ENCODE measurements at places on chromosomes 2 and 18.

DNA sequence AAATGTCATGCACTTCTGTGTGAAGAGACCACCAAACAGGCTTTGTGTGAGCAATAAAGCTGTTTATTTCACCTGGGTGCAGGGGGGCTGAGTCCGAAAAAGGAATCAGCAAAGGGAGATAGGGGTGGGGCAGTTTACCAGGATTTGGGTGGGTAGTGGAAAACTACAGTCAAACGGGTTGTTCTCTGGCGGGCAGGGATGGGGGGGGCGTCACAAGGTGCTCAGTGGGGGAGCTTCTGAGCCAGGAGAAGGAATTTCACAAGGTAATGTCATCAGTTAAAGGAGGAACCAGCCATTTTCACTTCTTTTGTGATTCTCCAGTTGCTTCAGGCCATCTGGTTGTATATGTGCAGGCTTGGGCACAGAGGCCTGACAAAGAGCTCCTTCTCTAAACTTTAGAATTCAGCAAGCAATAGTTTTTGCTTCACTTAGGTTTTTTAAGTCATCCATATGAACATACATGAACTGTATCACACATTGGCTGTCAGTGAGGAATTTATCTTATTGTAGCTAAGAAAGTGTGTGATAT lies 17.5 kb upstream of the ALPK2 start:
- DNase-seq, result no peak

- no peak for DNase-seq
Measured at GRCh38 chr2:177460973-177461585, 68.5 kb downstream of the AGPS start.

DNA sequence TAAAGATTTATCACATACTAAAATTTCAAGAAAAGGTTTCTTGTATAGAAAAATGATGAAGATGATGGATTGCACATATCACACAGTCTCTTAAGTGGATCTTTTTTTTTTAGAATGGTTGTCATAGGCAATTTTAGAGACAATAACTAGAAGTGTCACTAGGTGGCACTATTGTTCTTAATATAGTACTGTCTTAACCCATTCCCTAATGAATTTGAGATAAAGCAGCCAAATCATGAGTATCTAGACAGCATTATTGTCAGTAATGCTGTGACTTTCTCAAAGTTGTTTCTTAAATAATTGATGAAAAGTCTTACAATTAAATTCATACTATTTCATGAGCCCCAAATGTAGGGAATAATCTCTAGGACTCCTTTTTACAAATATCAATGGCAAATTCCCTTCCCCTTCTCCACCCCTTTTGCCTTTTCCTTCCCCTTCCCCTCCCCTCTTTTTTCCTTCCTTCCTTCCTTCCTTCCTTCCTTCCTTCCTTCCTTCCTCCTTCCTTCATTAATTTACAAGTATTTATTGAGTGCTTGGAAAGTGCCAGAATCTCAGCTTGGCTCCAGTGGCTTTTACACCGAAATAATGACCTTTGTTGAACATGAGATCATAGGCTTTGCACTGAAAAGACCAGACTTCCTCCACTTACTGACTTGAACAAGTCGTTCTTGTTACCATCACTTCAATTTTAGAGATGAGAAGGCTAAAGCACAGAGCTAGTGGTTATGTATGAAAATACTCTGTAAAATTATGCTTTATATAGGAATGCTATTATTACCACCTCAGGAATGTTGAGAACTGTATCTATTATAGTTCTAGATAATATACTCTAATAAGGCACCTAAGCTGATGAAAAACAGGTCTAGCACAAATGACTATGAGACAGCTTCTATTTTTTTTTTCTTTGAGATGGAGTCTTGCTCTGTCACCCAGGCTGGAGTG lies 19.8 kb downstream of the MYL12B start:
- peak; percentile 79 for DNase-seq

GRCh38 chr18:45441110-45441847 lies 174.0 kb upstream of the SLC14A2 start:
- DNase-seq, result peak; percentile 27

GRCh38 chr2:88660622-88661021 lies 30.9 kb upstream of the RPIA start:
- no peak for DNase-seq

DNA sequence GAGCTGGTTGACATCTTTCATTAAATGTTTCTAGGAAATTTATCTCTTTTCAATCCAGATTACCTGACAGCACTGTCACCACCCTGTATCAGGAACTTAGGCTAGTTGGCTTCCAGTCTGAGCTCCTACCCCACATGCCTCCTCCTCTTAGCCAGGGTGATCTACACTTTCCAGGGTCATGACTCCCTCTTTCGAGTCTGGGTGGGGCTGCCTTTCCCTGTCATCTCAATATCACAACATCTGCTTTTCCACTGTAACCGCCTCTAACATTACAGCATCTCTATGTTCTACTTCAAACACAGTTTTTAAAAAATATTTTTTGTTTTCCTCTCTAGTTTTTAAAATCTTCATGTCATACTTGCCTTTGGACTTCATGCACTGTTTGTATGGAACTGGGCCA lies 129.2 kb downstream of the RBMS1 start:
- DNase-seq, result no peak

- DNase-seq, result no peak
Measured at GRCh38 chr2:239158641-239159475, 242.0 kb downstream of the HDAC4 start.

- DNase-seq, result no peak
Measured at GRCh38 chr2:12552092-12552491, 164.6 kb upstream of the TRIB2 start.

DNA sequence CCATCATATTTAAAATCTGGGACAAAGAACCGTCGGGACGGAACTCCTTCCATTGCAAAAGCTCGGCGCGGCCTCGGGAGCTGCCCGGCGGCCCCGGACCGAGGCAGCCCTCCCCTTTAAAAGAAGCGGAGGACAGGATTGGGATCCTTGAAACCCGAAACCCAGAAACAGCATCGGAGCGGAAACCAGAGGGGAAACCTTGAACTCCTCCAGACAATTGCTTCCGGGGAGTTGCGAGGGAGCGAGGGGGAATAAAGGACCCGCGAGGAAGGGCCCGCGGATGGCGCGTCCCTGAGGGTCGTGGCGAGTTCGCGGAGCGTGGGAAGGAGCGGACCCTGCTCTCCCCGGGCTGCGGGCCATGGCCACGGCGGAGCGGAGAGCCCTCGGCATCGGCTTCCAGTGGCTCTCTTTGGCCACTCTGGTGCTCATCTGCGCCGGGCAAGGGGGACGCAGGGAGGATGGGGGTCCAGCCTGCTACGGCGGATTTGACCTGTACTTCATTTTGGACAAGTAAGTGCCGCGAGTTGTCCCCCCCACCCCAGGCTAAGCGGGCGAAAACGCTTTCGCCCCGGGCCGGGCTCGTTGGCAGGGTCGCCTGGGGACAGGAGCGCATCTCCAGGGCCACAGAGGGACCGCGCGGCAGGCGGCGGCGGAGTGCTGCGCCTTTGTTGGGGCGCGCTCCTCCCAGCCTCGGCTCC lies at the start of gene ANTXR1:
TSS of gene ANTXR1 (plus strand) at position 38 of the 698 bp plus-strand sequence. CDS start at position 359, 321 bp downstream.
- DNase-seq, result peak; percentile 22

DNA sequence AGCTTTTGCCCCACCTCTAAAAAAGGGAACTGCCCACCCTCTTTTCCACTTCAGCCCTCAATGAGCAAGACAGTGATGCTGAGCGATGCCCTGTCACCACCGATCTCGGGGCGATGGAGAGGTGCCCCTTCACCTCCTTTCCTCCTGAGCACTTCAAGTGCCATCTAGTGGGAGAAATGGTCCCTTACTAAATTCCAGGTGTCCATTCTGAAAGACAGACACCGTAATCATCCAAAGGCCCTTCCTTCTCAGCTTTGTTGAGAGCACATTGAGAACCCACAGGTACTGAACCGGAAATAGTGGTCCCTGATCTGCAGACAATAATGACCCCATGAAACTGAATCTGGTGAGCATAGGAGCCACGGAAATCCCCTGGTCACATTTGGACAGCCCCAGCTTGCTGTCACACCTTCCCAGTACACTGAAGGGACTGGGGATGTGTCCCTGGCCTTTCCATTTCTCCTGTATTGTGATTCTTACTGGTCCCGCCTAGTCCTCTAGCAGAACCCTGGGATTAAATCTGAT lies 38.5 kb downstream of the KCTD18 start:
- peak; percentile 42 for DNase-seq

- DNase-seq, result no peak
Measured at GRCh38 chr2:196558497-196558896, 81.0 kb upstream of the CCDC150 start.

- no peak for DNase-seq
Measured at GRCh38 chr18:69208545-69208944, 192.1 kb upstream of the DOK6 start.

DNA sequence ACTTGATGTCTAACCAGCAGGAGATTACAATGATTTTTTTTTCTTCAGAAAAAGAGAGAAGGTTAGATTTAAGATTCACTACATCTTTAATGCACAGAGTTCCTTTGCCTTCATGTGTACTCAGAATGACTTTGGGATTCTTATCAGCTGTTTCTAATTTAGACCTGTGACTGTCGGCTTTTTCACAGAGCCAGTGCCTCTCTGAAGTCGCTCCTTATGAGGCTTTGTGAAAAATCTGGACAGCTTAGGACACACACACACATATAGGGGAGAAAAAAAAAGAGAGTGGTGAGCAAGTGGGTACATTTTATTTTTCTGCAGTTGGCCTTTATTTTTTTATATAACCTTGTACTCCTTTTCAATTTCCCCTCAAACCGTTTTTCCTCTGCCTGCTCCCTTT lies 893.1 kb upstream of the CELF4 start:
- DNase-seq, result no peak

GRCh38 chr2:224882291-224883171 lies 159.7 kb downstream of the DOCK10 start:
- no peak for DNase-seq

DNA sequence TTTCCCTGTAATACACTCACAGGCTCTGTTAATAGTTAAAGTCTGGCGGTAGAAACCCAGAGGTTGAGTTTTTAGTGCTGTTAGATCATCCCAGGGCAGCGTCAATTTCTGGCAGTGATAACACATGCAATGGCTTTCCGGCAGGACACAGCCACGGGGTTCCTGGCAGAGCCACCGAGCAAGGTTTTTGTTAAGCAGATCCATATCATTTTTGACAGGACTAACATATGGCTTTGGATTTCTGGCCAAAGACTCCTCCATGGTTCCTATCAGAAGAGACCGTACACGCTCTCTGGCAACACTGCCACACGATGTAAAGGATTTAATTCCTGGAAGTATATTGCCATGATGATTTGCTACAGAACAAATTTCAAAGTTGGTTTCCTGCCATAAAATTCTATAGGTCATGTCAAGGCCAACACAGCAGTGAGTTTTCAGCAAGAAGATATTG lies 854.3 kb downstream of the LRRTM4 start:
- DNase-seq, result peak; percentile 3

GRCh38 chr2:5988120-5988519 lies 295.9 kb downstream of the SOX11 start:
- no peak for DNase-seq

- DNase-seq, result no peak
Measured at GRCh38 chr2:111534910-111535352, 349.1 kb downstream of the ANAPC1 start.

GRCh38 chr2:201203916-201204654 lies 21.1 kb downstream of the CASP10 start:
- no peak for DNase-seq

- no peak for DNase-seq
Measured at GRCh38 chr2:106703161-106703560, 182.8 kb downstream of the ST6GAL2 start.

GRCh38 chr2:68417926-68418325 lies 49.2 kb downstream of the FBXO48 start:
- DNase-seq, result no peak

- no peak for DNase-seq
Measured at GRCh38 chr2:186220409-186220808, 265.7 kb upstream of the ZC3H15 start.

GRCh38 chr2:68172521-68172920 lies 14.8 kb downstream of the PNO1 start:
- no peak for DNase-seq

DNA sequence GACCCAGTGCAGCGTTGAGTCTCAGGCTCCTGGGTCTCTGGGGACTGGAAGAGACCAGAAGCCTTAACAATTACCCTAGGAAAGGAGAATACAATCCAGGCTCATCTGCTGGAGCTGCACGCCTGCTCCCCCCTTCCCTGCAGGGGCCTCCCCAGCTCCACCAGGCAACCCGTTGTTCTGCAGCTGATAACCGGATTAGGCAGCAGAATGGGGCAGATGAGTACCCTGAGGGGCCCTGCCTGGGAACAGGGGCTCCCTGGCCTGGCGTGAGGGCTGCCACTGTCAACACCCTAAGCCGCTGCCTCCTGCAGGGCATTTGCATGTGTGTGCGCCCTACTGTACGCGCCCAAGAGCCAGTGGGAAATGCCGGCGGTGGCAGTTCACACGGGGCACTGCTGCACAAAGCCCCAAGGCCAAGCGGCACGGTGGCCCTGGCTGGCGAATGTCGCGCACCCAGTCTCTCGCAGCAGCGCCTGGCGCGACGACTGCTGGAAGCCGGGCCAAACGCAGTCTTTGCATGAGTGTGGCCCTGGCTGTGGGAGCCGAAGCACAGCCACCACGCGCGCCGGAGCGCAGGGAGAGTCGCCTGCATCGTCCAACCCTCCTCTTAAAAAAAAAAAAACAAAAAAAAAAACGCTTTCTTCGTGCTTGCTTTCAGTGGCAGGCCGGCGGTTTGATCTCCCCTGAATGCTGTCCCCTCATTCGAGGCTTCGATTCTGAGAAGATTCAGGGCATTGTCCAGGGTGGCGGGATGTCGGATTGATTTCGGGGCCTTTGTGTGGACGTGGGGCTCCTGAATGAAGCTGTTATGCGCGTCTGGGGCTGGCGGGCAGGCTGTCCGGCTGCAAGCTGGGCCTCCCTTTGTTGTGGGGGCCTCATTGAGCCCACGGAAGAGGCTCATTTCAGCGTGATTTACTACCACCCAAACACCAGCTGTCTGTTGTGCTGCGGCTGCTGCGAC lies 63.8 kb downstream of the SETBP1 start:
- no peak for DNase-seq
